Vagina (tissue), 2 donors: ENCODE measurements at places on chromosomes 7 and 10. TPM values are rescaled to one million over a fixed set of nuclear protein-coding genes. Genes with fewer than 3 reads are reported as not detected.
A peak's percentile ranks its signal among the peaks of the same experiment; 100 is the strongest.

GRCh38 chr7:31940167-31940566, 130.0 kb downstream of the PDE1C start:
- no peak for DNase-seq
- H3K4me1 ChIP-seq = no peaks in the 10 kb centered on the region
- H3K4me3 ChIP-seq = no peak overlapping the region
- no peaks in the 10 kb centered on the region for H3K36me3 ChIP-seq

DNA sequence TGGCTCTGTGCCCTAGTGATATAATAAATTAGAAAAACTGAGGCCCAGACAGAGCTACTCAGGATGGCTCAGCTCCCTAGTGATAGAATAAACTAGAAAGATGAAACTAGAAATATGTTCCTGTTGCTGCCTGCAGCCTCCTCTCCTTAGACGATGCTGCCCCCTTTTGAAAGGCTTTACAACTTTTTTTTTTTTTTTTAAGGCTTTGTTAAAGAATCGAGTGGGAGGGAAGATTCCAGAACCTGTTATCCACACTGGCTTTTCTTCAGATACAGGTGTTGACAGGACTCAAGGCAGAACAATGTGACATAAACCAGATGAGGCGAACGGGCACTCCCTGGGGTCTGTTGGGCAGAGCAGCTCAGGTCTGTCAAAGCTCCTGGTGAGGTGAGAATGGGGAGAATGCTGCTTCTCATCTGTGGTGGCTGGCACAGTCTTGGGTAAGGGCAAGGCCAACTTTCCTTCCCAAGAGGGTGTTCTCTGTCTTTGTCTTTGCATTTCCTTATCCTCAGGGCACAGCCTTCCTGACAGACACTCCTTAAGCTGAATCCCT, 175.1 kb downstream of the COBL start:
- H3K4me1 ChIP-seq = peaks cover 12% of the 10 kb centered on the region

Gene ODAD2
- total RNA-seq = 0.25 TPM

DNA sequence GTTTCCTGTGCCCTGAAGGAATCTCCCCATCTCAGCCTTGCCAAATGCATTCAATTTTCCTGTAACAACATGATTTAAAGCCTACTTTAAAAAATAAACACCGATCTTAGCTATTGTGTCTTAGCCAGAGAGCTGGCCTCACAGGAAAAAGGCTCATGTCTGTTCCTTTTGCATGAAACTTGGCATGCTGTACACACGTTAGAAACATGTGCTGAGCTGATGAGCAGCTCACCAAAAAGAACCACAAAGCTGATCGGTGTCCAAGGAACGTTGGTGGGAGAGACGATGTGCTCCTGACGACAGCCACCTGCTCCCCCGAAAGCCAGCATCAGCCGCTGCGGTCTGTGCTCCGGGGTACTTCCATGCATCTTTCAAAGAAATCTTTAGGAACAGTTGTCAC, 135.9 kb downstream of the ADARB2 start:
- no peak overlapping the region for H3K27ac ChIP-seq
- H3K27me3 ChIP-seq = no peaks in the 10 kb centered on the region
- peaks cover 9% of the 10 kb centered on the region for H3K4me1 ChIP-seq

GRCh38 chr10:112182784-112183328, 709 bp downstream of the GPAM start:
- H3K36me3 ChIP-seq = no peaks in the 10 kb centered on the region
- H3K4me3 ChIP-seq = peak overlapping the region; percentile 90
- peak overlapping the region; percentile 49 for H3K27ac ChIP-seq
- H3K27me3 ChIP-seq = no peaks in the 10 kb centered on the region

Gene MNX1
- total RNA-seq = not detected

- DNase-seq = no peak
- no peaks in the 10 kb centered on the region for H3K4me1 ChIP-seq
- no peaks in the 10 kb centered on the region for H3K27me3 ChIP-seq
- no peak overlapping the region for H3K27ac ChIP-seq
- no peak overlapping the region for H3K4me3 ChIP-seq
- no peaks in the 10 kb centered on the region for H3K36me3 ChIP-seq
Observed at GRCh38 chr7:101632641-101633040, 3.5 kb upstream of the MYL10 start.

Gene GALNT17
- total RNA-seq = 3.9 TPM

Gene AGAP3
- total RNA-seq = 98.2 TPM

GRCh38 chr7:127652333-127653248, 597 bp downstream of the SND1 start:
- no peak for DNase-seq
- H3K27me3 ChIP-seq = no peaks in the 10 kb centered on the region
- H3K27ac ChIP-seq = peak overlapping the region; percentile 71

Gene CEP55
- 3.2 TPM for total RNA-seq

GRCh38 chr10:69501657-69502056, 50.4 kb downstream of the TSPAN15 start:
- H3K27ac ChIP-seq = no peak overlapping the region
- DNase-seq = peak; percentile 74
- H3K36me3 ChIP-seq = no peaks in the 10 kb centered on the region

DNA sequence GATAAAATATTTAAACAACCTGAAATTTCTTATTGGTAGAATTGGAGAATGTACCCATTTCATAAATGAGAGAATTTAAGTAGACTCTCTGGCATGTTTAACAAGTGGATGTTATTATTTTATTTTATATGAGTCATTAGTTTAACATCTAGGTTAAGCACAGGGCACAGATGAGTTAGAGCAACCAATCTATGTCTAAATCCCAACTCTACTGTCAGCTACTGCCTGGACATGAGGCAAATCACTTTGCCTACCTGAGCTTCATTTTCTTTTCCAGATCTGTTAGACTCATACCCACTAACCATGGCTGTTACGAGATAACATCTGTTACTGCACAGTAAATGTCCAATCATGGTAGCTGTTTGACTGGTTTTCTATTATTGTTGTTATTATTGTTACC, 251.1 kb downstream of the INHBA start:
- no peak overlapping the region for H3K27ac ChIP-seq
- H3K4me3 ChIP-seq = no peak overlapping the region
- DNase-seq = no peak
- H3K4me1 ChIP-seq = no peaks in the 10 kb centered on the region

Gene LAMB4
- total RNA-seq = 0.74 TPM

DNA sequence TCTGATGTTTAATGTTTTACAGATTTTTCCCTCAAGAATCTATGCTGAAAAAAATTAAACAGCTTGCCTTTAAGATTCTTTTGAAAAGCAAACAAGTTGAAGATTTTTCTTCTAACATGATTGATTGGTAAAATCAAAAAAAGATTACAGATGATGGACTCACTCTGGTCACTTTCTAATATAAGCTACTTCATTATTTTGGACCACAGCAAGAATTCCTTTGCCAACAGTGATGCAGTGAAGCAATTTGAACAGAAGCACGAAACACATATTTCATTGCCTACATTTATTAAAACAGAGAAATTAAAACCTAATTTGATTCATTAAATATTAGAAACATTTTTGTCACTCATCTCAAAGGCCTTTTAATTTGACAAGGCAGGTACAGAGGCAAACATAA, 82.1 kb upstream of the SGCE start:
- DNase-seq = no peak
- no peaks in the 10 kb centered on the region for H3K27me3 ChIP-seq
- H3K4me3 ChIP-seq = no peak overlapping the region
- H3K27ac ChIP-seq = no peak overlapping the region
- H3K36me3 ChIP-seq = no peaks in the 10 kb centered on the region
- H3K4me1 ChIP-seq = no peaks in the 10 kb centered on the region

- H3K36me3 ChIP-seq = no peaks in the 10 kb centered on the region
- no peaks in the 10 kb centered on the region for H3K4me1 ChIP-seq
- H3K4me3 ChIP-seq = no peak overlapping the region
- no peak for DNase-seq
- H3K27ac ChIP-seq = no peak overlapping the region
Observed at GRCh38 chr7:51067757-51068156, 248.9 kb downstream of the COBL start.

Gene SFTPA2
- total RNA-seq = 0.74 TPM

DNA sequence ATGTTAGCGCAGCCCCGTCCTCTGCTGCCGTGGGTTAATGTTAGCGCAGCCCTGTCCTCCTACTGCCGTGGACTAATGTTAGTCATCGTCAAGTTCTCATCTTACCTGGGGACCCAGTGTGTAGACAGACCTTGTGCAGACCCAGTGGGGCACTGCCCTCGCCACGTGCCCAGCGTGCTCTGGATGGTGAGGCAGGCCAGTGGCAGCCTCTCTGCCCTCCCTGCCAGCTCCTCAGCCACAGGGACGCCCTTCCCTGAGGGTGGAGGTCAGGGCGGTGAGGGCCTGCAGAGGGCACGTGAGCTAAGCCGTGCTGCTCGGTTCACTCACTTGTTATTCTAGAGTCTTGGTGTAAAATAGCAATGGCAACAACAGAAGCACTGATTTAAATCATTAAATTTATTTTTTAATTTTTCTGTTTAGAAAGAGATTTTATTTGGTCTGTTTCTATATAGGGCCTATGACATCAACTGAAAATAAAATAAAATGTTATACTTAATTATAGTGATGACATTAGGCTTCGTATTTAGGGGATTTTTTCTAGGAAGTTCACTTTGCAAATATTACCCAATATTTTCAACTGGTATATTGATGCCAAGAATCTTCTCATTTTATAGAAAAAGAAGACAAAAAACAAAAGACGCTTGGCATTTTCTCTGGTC, 48.4 kb downstream of the NKX6-2 start:
- no peaks in the 10 kb centered on the region for H3K36me3 ChIP-seq
- H3K27ac ChIP-seq = no peak overlapping the region
- no peak overlapping the region for H3K4me3 ChIP-seq
- DNase-seq = no peak
- no peaks in the 10 kb centered on the region for H3K27me3 ChIP-seq
- H3K4me1 ChIP-seq = no peaks in the 10 kb centered on the region

DNA sequence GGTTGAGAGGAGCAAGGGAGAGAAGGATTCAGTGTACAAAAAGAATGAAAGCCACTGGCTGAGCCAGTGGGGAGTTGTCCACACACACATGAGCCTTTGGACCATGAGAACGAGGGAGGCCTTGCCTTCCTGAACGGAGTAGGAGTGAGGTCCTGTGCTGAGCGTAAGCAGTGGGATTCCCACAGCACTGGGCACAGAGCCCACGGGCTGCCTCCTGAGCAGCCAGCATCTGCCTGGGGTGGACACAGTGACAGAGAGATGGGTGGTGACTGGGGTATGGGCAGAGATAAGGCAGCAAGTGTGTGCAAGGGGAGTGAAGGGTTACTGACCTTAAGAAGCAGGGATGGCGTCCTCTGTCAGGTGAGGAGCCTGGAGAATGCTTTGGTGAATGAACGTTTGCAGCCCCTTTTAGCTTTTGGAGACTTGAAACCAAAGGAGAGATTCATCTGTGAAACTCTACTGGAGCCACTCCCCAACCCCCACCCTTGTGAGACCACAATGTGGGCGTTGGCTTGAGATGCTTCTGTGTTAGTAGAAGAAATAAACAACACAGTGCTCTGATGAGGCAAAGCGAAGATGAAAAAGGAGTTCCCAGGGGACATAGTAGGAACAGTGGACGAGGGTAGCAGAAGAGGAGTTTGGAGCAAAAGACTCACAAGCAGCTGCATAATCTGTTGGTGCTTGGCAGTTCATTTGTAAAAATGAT, 56.5 kb downstream of the FIGNL1 start:
- H3K27me3 ChIP-seq = no peaks in the 10 kb centered on the region
- H3K4me1 ChIP-seq = no peaks in the 10 kb centered on the region
- H3K36me3 ChIP-seq = no peaks in the 10 kb centered on the region
- H3K27ac ChIP-seq = no peak overlapping the region
- DNase-seq = no peak
- no peak overlapping the region for H3K4me3 ChIP-seq

Gene CTAGE15
- not detected for total RNA-seq

DNA sequence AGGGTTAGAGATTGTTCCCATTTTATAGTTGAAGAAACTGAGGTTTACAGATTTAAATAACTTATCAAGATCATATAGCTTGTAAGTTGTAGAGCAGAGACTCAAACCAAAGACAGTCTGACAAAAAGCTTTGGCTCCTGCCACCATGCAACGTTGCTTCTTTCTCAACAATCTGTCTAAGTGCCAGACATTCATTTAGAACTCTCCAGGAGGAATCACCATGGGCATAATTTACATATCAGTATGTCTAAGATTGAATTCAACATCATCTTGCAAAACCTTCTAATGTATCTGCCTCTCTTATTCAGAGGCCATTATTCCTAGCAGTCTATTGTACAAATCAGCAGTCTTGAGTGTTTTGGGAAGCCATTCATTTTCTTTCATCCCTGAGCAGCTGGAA, 163.5 kb upstream of the PLXDC2 start:
- no peak overlapping the region for H3K4me3 ChIP-seq
- no peak for DNase-seq
- H3K36me3 ChIP-seq = no peaks in the 10 kb centered on the region
- H3K27ac ChIP-seq = no peak overlapping the region
- H3K27me3 ChIP-seq = no peaks in the 10 kb centered on the region

GRCh38 chr10:49518982-49519578, 19.8 kb downstream of the ERCC6 start:
- no peak for DNase-seq
- H3K36me3 ChIP-seq = no peaks in the 10 kb centered on the region
- H3K4me3 ChIP-seq = no peak overlapping the region
- no peaks in the 10 kb centered on the region for H3K27me3 ChIP-seq
- no peak overlapping the region for H3K27ac ChIP-seq

Gene FAM25A
- total RNA-seq = 40.0 TPM

GRCh38 chr7:99098824-99099498, 44.9 kb downstream of the SMURF1 start:
- H3K4me3 ChIP-seq = no peak overlapping the region
- H3K36me3 ChIP-seq = no peaks in the 10 kb centered on the region
- H3K27ac ChIP-seq = peak overlapping the region; percentile 64
- no peak for DNase-seq

DNA sequence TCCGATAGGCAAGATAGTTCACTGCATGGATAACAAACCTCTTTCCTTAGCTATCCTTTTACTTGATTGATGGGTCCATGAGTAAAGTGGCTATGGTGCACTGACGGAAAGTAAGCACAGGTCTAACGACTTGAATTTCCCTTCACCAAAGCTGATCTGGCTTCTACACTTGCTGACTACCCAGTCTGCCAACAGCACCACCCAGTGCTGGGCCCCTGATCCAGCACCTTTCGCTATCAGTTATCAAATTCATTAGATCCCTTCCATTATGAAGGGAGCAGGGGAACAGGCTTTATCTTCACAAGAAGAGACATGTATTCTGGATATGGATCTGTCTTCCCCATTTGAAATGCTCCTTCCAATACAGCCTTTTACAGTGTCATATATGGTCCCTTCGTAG, 855.9 kb downstream of the GRID1 start:
- H3K27me3 ChIP-seq = no peaks in the 10 kb centered on the region
- H3K4me1 ChIP-seq = no peaks in the 10 kb centered on the region
- DNase-seq = no peak
- H3K4me3 ChIP-seq = no peak overlapping the region

GRCh38 chr10:49299816-49300139, 808 bp downstream of the C10orf71 start:
- no peak overlapping the region for H3K27ac ChIP-seq
- no peak for DNase-seq
- H3K4me1 ChIP-seq = peaks cover 13% of the 10 kb centered on the region
- H3K4me3 ChIP-seq = no peak overlapping the region

- H3K4me1 ChIP-seq = peaks cover 31% of the 10 kb centered on the region
- DNase-seq = no peak
- H3K27me3 ChIP-seq = no peaks in the 10 kb centered on the region
Observed at GRCh38 chr10:51384971-51385370, 310.7 kb downstream of the PRKG1 start.
